NCI-H1436 treated with DMSO at 0.1 percent for 48 hours (cell line): ENCODE measurements at places on chromosomes 2 and 18.

DNA sequence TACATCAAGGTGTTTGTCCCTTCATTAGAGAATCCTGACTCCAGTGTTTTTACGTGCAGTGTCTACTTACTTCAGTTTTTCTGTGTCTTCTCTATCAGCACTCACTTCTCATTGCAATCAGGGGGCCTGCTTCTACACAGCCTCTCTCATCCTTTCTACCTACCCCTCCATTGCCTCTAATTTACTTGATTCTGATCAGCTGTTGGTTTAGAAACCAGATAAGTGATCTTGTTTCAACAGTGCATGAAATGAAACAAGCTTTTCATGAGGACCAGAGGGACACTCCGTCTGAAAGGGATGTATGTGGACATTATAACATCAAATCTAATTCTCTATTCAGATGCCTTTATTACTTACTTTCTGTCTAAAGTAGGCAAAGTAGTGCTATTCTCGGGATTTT, 136.9 kb downstream of the PRKCE start:
- no peak for DNase-seq

DNA sequence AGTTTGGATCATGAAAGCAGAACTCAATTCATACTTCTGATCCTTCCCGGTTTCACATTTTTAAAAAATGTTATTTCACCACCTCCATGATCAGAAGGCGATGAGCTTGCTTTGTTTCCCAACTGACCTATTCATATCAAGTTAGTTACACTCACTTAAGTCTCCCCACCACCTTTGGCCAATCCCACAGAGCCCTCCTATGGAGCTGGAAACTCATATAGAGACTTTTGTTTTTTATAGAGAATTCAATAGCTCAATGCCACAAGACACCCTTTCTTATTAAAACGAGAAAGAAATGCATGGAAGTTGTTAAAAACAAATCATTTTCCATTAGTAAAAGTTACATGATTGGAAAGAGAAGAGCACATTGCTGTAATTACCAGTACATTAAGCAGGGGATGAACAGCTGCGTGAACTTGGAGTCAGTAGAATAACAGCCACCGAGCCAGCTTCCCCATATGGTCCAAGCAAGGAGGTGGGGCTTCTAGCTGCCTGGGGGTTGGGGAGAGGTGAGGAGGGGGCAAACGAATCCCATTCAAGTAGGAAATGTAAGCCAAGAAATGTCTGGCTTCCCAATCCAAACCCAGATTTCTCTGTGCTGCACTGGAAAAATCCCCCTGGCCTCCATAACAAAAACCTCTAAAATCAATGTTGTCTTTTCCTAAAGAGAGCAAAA, 614.5 kb downstream of the IRS1 start:
- no peak for DNase-seq

DNA sequence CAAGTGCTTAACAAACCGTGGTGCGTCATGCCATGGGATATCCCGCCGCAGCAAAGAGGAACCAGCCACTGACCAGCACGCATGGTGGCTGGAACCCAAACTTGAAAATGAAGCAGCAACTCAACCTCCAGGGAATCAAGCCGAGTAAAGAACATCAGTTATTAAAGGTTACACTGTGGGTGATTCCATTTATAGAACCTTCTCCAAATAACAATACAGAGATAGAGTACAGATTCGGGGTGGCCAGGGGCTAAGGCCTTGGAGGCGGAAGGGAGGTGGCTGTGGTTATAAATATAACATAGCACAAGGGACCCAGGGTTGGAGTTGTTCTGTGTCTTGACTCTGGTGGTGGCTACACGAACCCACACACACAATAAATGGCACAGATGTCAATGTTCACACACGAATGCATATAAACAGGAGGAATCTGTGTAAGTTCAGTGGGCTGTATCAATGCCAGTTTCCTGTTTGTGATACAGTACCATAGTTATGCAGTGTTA, 123.1 kb downstream of the EIPR1 start:
- DNase-seq = no peak

DNA sequence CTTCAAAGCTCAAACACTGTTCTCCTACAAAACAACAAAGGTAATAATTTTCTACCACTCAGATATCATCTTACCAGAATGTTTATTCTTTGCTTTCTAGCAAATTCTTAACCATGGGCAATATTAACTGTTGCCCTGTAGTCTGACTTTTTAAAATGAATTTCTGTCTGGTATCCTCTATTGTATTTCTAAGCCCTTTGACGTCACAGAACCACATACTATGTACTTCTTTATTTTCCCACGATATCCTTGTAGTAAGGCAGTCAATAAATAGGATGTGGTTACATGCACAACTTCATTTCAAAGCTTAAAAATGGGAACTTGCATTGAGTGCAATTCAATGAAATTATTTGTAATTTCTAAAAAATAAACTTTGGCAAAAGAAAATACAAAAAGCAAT, 58.7 kb downstream of the THADA start:
- no peak for DNase-seq

GRCh38 chr18:22674272-22674671, 256.6 kb upstream of the CTAGE1 start:
- no peak for DNase-seq

- DNase-seq = peak; percentile 10
Observed at GRCh38 chr2:70070542-70071268, 16.6 kb upstream of the PCBP1 start.

DNA sequence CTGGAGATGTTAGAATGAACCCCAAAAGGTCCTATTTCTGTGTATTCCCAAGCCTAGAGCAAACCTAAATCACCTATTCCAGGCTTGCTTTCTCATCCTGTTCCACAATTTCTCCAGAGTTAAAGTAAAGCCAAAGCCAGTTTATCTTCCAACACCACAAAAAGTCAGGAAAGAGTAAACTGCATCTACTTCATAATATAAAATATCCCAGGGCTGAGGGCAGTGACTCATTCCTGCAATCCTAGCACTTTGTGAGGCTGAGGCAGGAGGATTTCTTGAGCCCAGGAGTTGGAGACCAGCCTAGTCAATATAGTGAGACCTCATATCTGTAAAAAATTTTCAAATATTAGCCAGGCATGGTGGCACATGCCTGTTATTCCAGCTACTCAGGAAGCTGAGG, 241.4 kb downstream of the CDH20 start:
- DNase-seq = no peak
